ENCODE measurements at places on chromosomes 1 and 21.
A peak's percentile ranks its signal among the peaks of the same experiment; 100 is the strongest.

GRCh38 chr1:62688687-62689085 is 500 bp upstream of the DOCK7 start:
- DNase-seq = no peak

GRCh38 chr1:161131523-161132409 is 701 bp downstream of the DEDD start:
- DNase-seq = no peak

DNA sequence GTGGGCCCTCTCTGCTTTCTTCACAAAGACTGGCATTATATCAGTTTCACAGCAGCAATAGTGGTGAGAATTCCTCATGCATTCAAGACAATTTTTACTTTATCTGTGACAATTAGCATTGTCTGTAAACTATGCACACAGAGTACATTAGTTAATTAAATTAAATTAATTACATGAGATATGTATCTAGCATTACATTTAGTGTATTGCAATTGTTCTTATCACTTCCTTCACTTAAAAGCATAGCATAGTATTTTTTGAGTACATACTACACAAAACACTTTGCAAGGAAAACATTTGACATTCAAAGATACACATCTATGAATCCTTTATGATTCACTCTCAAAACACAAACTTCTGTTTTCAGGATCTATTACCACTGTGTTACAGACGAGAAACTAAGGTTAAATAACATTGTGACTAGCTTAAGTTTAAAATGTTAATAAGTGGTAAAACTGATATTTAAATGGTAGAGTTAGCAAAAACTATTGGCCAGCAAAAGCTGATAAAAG is 1542.6 kb downstream of the PLA2G4A start:
- DNase-seq = no peak

GRCh38 chr1:25795211-25795610 is 4.8 kb upstream of the SELENON start:
- no peak for DNase-seq

- no peak for DNase-seq
These were observed 1.4 kb downstream of the MEX3A start for GRCh38 chr1:156080863-156081179.

DNA sequence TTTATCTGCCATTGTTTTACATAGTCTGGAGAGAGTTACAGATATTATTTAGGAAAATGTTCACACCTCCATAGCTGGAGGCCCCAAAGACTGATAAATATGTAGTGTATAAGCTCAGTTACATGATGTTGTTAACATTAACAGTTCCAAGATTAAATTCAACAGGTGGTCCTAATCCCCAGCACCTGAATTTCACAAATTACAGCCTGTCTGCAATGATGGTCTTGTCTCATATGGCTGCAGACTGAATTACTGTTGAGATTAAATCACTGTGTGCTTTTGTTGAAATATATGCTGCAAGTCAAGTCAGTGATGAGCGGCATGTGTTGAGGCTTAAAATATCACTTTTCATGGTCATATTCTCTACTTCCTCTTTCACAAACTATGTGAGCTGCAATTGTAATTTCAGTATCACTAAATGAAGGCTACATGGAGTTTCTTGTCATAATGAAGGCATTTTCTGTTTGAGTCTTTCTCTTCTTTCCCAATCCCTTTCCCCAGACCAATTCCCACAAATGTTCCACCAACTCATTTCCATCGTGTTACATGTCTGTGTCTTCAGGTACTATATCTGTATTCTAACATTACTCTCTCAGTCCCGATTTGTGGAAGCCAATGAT is 4.2 kb downstream of the ST6GALNAC5 start:
- DNase-seq = no peak

GRCh38 chr1:96349896-96350295 is 371.7 kb upstream of the PTBP2 start:
- no peak for DNase-seq

DNA sequence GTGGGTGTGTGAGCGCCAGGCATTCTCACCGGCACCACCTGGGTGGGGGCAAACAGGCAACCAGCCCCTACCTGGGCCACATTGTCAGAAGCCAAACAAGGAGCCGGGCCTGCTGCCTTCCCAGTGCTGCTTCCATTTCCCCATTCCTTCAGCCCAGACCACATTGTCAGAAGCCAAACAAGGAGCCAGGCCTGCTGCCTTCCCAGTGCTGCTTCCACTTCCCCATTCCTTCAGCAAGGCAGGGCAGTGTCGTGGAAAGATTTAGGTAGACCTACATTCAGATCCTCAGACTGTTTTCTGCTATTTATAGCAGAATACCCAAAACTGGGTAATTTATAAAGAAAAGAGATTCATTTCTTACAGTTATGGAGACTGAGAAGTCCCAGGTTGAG is 47.0 kb upstream of the EFHD2 start:
- no peak for DNase-seq

- peak; percentile 91 for DNase-seq
These were observed 109.6 kb downstream of the KCNN3 start for GRCh38 chr1:154760469-154760933.

- DNase-seq = no peak
These were observed 532 bp upstream of the FAM177B start for GRCh38 chr1:222736470-222736869.

GRCh38 chr1:26318338-26319064 is 743 bp downstream of the CD52 start:
- peak; percentile 45 for DNase-seq

DNA sequence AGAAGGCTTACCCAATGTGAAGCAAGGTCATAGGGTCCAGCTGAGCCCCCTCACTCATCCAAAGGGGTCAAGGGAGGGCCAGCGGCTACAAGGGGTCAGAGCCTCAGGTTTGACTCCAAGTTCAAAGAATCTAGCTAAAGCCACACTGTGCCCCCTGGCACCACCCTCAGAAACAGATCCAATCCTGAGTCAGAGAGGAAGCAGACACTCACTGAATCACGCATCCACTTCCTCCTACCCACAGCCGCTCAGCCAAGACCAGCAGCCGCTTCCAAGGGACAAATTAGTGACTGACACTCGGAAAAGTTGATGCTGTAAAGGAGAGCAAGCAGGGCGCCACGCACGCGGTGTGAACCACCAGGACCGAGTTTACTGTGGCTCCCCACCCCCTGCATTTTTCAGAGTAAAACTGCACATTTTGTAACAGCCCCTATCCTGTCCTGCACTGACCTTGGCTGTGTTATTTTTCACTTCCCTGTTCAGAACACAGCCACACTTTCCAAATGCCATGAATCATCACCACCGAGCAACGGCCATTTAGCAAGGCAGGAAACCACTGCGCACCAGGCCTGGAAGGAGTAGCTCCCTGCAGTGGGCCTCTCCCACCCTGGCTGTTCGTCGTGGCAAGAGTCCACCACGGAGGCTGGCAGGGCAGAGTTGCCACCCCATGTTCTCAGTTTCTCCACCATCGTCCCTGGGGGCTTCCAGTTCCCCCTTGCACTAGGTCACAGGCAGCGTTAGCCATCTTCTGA is 147.8 kb downstream of the TOMM20 start:
- DNase-seq = peak; percentile 78

- DNase-seq = no peak
These were observed 56.0 kb upstream of the LAMC2 start for GRCh38 chr1:183129921-183130690.

DNA sequence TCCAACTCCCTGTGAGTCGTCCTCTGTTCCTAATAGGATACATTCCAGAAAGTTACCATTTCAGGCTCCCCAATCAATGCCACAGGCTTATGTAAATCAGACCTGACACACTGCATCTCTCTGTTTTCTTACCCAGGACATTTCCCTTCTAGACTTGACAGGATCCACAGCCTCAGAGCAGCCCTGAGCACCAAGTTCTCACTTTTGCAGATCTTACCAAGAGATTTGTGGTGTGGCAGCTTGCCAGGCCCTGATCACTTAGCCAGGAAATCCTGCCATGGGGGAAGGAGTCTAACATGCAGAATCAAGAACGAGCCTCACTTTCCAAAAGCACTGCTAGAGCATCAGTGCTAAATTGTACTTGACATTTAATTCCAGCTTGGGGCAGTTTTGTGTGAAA is 202.9 kb downstream of the TBX15 start:
- no peak for DNase-seq

DNA sequence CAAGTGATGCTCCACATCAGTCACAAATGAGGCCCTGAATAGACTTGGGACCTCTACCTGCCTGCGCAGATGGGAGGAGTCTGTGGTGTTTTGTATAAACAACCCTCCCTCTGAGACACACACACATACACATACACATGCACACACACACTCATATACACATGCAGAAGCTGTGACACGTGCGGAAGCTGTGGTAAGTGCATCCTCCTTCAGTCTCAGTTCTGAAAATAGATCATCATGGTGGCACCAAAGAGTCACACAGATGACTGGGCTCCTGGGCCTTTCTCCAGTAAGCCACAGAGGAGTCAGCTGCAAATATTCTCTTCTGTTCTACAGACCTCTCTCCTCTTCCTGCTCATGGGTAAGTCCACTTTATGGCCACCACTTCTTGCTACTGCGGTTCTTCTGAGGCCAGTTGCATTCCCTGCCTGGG is at the start of gene LY9:
Gene LY9 (plus strand): TSS at position 224 of the 433 bp plus-strand sequence. CDS start 14 bp downstream, at position 238.
- DNase-seq = peak; percentile 84

DNA sequence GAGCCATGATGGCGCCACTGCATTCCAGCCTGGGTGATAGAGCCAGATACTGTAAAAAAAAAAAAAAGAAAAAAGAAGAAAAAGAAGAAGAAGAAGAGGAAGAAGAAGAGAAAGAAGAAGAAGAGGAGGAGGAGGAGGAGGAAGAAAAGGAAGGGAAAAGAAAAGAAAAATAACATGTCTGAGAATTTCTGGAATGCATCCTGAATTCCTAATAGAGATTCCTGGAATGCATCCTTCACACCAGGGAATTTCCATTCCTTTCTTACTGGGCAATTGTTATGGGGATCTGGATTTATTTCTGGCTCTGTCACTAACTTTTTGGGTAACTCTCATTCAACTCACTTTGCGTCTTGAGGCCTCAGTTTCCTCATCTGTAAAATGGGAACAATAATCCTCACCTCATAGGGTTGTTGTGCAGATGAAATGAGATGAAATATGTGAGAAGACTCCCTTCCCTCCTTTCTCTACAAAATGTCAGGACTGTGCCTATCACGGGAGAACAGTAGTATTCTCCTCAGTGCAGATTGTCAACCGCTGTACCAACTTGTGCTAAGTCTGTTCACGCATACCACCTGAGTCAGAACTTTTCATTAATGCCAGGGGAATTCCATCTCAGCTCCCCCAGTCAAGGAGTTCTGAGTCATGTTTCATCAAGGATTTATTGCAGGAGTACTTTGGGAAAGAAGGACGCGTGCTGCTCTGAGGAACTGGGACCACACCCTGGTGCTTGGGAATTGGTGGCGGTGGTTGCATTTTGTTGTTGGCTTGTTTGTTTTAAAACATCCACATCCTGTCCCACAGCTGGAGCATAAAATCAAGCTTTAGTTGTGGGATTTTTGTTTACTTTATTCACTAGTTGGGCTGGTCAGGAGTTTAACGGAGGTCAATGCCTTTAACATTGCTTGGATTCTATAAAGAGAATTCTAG is 42.4 kb upstream of the ROR1 start:
- no peak for DNase-seq

- no peak for DNase-seq
These were observed 24.0 kb upstream of the CPT2 start for GRCh38 chr1:53172426-53173128.

DNA sequence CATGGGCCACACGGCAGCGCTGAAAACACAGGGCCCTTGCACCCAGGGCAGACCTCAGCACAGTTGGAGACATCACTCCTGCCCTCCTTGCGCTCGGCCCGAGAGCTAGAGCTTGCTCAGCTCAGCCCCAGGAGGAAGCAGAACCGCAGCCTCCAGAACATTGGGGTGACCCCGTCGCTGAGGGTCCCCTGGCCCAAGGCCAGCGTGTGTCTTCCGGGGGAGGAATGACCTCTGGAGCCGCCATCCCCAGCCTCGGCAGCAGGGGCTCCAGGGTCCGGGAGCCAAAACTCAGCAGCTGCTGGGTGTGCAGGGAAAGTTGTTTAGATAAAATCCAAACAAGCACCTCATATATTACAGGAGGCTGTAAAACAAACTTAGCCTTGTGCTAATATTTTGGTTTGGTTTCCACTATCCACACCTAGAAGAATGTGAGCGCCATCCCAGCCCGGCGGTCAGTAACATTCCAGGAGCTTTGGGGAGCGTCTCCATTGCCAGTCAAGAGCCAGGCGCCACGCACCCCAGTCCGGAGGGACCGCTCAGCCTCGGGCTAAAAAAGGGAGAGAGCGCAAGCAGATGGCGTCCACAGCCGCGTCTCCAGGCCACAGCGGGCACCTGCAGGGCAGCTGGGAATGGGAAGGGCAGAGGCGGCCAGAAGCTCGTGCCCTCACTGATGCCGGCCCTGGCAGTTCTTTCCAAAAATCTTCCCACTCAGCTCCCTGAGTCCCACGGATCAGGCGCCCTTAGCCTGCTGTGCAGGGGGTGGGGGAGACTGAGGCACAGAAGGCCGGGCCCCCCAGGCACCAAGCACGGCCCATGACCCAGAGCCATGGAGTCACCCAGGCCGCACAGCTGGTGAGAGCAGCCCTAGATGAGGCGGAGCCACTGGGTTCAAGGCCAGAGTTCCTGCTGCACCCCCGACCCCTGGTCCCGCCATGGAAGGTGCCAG is 52.0 kb downstream of the SLX9 start:
- DNase-seq = no peak

DNA sequence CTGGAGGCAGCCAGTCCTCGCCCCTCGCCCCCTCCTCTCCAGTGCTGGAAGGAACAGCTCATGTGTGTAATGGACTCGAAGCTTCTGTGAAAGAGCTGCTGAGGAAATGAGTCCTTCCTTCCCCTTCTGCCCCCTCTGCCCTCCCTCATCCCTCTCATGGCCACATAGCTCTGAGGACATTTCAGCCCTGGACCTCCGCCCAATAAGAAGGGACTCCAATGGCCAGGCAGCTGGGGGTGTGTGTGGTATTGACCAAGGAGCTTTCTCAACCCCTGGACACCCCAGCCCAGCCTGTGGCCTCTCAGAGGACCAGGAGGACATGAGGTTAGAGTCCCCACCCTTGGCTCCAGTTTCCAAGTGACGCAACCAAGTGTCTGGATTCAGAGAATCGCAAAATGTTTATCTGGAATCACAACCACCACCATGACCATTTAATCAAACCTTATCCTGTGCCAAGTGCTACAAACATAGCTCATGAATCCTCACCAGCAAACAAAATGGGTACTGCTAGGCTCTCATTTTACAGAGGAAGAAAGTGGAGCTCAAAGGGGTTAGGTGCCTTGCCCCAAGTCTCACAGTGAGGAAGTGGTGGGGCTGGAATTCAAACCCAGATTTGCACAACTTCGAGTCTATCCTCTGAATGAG is 47.8 kb upstream of the ECE1 start:
- DNase-seq = no peak

- DNase-seq = no peak
These were observed 56.0 kb downstream of the PGBD5 start for GRCh38 chr1:230370109-230370508.

DNA sequence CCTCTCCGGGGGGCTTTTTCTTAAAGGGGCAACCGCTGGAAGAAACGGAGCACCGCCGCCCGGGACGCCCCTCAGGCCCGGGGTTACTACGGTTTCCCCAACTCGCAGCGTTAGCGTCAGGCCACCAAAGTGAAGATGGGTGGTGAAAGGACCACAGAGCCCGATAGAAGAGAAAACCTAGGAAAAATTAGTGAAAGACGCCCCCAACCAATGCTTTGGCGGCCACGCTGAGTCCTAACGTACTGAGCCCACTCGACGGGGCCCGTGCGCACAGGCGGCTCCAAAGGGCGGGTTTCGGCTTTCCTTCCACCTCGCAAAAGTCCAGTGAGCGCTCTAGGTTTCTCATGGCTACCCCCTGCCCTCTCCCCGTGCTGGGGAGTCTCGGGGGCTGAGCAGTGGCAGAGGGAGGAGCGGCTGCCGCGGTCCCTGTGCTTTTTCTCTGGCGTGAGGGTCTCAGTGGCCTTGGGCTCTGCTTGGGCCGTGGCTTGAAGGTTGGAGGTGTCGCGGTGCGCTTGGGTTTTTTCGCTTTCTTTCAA is 12.2 kb upstream of the SPEN start:
- peak; percentile 53 for DNase-seq

Measured in CD4-positive, alpha-beta T cell treated with Interleukin-6 for 4 hours (primary cell).